ENCODE measurements at places on chromosomes 16 and 17. TPM values are rescaled to one million over a fixed set of nuclear protein-coding genes. Genes with fewer than 3 reads are reported as not detected.

- DNase-seq = peak; percentile 78
These were observed 43.4 kb upstream of the GSE1 start for GRCh38 chr16:85569615-85570212.

Gene KRT40
- total RNA-seq = not detected

GRCh38 chr16:64225036-64225435 lies 896.8 kb downstream of the CDH11 start:
- no peak for DNase-seq

Gene TMEM114
- total RNA-seq = not detected

DNA sequence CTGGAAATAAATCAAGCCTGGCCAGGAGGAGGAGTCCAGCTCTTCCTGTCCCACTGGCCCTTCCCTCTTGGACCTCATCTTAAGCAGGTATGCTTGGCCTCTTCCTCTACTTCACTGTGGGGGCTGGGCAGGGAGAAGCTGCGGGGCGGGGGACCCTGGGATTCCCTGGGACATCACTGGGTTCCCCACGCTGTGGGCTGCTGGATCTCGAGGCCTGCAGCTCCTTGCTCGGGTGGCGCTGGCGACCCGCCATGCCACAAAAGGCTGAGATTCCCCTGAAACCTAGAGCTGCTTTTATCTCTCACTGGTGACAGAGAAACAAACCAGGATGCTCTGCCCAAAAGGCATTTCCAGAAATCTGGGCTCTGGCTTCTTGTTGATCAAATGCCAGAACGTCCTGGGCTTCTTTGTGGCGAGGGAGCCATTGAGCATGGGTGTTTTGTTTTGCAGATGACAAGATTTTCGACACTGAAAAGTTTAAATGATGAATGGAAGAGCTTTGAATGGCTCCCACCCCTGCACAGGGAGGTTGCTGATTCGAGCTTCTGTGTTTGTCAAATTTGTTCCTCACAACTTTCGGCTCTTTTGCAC lies 8.6 kb upstream of the PGS1 start:
- DNase-seq = no peak

Gene G6PC1
- total RNA-seq = not detected

DNA sequence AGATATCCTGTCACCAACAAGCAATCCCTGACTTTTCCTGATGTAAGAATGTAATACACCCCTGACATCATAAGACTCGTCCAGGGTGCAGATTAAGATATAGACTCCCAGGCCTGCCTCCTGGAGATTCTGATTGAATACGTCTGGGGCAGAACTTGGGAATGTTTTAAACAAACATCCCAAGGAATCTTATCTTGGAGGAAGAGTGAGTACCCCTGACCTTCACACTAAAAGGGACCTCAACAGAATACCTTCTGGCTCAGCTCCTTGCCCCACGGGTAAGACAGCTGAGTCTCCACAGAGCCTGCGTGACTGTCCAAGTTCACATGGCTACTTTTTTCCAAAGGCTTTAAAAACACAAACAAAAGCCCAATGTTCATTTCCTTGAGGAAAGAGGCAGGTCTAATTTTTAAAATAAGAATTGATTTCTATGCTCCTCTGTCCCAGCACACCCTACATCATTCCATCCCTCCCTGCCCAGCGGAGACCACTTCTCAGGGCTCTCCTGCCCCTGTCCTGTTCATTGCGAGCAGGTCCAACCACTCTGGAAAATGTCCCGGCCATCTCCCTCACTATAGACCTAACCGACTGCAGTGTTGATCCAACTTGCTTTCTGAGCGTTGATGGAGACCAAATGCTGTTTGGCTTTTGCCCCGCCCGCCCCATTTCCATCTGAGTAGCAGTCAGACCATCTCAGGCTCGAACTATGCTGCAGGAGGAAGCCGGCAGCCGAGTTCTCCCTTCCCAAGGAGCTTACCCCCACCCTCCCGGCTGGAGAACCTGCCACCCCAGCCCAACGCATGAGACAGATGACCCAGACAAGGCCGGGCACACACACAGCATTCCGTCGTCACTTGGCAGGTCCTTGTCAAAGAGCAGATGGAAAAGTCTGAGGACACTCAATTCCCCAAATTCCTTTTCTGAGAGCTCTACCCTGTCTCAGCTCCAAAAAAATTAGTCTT lies 44.1 kb upstream of the MYH10 start:
- DNase-seq = peak; percentile 65

DNA sequence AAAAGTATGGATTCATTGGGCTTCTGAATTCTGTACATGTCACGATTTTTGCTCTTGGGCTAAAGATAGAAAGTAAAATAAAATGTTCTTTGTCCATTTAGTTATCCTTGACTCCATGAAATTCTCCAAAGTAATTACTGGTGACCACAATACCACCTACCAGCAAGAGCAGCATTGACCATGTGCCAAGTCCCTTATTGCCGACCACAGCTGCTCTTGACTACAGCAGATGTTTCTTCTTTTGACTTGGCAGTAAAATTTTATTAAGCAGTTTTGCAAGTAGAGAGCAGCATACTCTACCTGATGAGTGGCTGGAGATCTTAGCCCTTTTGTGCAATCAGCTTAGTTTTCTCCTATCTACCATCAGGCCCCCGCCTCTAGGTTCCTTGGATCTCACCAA lies 152.2 kb upstream of the TBX2 start:
- DNase-seq = peak; percentile 82

Gene CIAO2B
- total RNA-seq = 148 TPM

DNA sequence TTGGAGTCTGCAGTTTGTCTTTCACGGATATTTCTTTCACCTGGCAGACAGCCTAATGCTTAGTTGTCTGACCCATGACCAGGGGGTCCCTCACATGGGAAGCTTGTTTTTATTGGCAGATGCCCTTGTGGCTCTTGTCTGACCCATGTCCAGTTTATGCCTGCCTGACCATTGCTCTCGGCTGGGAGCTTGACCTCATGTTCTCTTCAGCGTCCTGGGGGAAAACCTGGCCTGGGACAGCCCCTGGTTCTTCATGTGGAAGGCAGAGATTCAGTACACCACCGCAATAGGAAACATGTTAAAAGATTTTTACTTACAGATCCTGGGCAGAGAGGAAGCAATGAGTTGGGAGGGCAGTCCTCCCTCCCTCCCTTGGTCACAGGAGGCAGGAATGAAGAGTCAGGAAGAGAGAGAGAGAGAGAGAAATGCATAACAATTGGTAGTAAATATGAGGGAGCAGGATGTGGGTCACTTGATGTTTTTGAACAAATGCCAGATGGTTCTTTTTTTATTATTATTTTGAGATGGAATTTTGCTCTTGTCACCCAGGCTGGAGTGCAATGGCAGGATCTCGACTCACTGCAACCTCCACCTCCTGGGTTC lies 302.7 kb upstream of the MYOCD start:
- DNase-seq = no peak

GRCh38 chr17:27513849-27514248 lies 57.6 kb downstream of the KSR1 start:
- DNase-seq = no peak

- peak; percentile 92 for DNase-seq
These were observed 192.4 kb downstream of the SEC14L1 start for GRCh38 chr17:77332981-77333685.

Gene HOXB4
- 1.9 TPM for total RNA-seq

DNA sequence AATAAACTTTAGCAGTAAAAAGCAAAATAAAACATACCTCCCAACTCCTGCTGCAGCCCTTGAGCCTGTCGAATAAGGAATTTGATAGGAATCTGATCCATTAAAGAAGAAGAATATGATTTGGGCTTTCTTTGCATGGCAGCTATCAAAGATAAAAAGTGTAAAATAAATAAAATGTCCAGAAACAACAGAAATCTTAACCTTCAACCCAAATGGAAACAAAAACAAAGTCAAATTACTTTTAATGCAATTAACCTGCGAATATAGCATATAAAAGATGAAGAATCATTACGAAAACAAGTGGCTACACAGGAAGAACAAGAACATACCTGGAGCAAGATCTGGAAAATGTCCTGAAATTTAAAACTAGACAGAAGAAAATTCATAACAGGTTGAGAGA lies 21.5 kb upstream of the BRIP1 start:
- DNase-seq = no peak

DNA sequence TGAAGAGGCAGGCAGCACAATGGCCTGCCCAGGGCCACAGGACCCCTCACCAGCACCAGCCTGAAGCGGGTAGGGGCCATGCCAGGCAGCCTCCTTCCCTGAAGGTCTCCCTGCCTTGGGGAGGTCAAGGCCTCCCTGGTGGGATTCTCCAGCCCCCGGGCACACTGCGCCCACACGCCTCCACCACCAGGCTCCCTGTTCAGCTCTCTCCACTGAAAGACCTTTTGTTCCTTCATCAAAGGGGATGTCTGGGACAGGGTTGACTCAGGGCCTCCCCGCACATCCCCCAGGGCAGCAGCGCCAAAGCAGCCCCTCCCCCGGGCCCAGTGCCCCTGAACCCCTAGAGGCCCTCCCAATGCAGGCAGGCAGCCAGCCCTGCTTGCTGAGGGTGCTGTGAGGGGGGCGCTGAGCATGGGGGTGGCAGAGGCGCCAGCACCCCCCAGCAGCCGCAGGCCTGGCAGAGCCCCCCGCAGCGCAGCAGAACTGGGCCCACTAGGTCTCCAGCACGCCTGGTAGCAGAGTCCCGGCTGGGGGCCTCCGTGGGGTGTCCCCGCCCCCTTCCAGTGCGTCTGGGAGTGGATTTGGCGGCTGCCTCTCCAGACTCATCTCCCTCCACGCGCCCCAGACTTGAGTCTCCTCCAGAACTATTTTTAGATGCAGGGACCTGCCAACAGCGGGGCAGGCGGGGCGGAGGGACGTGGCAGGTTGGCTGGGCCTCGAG lies 13.1 kb downstream of the BCAR1 start:
- peak; percentile 91 for DNase-seq

DNA sequence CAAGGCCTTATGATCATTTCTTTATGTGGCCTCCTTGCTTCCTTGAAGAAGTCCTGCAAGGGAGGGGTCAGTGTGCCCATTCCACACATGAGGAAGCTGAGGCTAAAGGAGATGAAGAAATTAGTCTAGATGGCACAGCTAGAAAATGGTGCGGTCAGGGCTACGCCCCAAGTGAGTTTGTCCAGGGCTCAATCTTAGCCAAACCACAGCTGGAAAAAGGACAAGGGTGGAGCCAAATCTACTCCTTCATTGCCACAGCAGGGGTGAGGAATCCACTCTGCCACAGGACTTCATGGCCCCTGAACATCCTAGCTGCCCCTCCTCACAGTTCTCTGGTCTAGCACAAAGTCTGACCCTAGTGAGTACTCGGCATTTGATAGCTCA lies 16.2 kb downstream of the BEAN1 start:
- DNase-seq = no peak

DNA sequence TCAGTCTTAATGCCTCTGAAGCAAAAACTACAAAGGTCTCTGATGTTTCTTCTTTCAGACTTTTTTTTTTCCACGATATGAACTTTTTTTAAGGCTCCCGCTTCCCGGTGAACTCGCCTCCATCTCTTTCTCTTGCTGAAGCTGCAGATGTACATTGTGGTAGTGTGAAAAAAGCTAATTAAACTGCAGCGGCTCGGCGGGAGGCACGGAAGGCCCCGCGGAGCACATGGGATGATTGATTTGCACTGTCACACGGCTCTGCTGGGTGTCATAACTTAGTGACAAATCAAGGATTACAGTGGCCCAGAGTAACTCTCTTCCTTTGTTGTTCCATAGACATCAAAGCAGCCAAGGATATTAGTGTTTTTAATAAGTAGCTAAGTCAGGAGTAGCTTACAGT lies 196.3 kb downstream of the AXIN2 start:
- no peak for DNase-seq

Gene NUPR1
- 5.8 TPM for total RNA-seq

Gene ADAD2
- total RNA-seq = not detected

- no peak for DNase-seq
These were observed 4.2 kb downstream of the FBRS start for GRCh38 chr16:30662449-30662848.

- DNase-seq = peak; percentile 41
These were observed 55.2 kb downstream of the CRISPLD2 start for GRCh38 chr16:84874983-84875382.

Gene CCDC40
- total RNA-seq = 0.90 TPM

Gene MAP2K3
- 23.5 TPM for total RNA-seq

Gene NTN1
- total RNA-seq = under 0.01 TPM

DNA sequence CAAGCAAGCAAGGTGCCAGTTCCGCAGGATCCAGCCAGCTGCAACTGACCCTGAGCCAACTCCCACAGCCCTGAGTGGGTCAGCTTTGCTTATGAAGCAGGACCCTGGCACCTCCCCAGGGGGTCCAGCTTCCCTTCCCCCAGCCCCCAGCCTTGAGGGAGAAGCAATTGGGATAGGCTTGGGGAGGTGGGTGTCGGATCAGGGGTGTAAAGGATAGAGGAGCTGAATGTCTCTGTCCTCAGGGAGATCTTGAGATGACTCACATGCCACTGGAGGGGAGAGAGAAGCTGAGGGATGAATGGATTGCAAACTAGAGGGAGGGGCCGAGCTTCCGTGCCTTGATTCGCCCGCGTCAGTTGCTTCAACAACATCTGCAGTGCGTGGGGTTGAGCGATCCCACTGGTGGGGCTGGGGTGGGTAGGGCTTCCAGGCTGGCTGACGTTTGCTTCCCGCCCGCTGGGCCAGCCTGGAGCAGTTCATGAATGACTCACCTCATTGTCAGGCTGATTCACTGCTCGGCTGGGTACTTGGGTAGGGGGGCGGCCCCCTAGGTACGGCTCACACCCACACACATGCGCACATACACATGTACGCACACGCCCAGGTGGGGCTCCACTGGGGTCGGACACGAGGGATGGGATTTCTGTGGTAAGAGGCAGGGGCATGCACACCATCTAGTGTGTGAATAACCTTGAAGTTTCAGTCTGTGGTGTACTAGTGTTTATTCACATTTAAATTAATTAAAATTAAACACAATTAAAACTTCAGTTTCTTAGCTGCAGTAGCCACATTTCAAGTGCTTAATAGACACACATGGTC lies 3.6 kb upstream of the HROB start:
- DNase-seq = peak; percentile 100

Gene RNF157
- 0.83 TPM for total RNA-seq

GRCh38 chr17:77409282-77410161 lies 268.8 kb downstream of the SEC14L1 start:
- DNase-seq = peak; percentile 58

DNA sequence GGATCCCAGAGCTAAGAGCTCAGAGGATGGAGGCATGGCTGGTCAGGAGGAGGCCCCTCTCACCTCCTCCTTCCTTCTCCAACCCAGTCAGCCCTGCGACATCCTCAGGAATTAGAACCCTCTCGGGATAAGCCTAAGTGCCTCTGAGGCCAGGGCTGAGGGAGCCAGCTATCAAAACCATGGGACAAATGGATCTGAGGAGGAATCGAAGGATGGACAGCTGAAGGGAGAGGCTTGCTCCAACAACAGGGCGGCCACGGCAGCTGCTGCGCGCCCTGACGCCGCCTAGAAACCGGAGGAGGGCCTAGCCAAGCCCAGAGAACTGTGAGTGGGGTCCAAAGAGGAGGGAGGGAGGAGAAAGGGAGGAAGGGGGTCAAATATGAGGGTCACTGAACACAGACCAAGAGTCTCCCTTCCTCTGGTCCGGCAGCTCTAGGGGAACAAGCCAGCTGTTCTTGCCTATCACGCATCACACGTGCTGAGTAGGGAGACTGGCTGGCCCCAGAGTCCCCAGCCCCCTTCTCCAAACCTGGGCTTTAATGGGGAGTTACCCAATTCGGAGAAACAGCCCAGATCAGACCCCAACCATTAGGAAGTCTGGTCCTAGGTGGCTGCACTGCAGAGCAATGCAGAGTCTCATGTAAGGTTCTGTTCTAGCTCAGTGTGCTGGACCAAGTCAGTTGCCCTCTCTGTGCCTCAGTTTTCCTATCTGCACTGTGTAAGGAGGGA lies 5.9 kb upstream of the HOXB13 start:
- DNase-seq = no peak

All from IMR-90 (cell line).